SJSA1 (cell line): ENCODE measurements at places on chromosomes 7 and 10. TPM values are rescaled to one million over a fixed set of nuclear protein-coding genes. Genes with fewer than 3 reads are reported as not detected.

The CPA1 gene
- not detected in 2 replicates for total RNA-seq

DNA sequence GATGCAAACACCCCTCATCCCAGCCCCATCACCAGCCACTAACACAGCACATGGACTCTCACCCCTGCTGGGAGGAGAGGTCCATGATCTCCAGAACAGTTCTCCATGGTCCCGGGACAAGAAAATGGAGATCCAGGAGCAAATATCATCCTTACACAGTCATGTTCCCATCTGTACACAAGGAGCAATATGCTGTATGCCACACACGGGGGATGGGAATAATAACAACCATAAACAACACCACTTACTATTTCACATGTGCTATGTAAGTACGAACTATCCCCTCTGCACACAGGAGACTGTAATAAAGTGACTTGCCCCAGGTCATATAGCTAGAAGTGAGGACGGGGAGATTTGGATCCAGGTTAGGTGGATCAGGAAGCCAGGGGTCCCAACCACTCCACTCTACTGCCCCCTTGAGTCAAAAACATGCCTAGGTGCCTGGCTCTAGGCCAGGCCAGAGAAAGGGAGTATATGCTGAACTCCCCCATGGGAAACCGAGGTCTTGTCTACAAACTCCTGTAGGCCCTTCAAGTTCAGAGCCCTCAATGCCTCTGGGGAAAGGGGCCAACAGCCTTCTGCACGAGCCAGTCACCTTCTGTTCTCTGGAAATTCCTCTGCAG, 34.1 kb downstream of the LRRC20 start:
- no peaks in the 10 kb centered on the region for H3K36me3 ChIP-seq
- H3K4me3 ChIP-seq, result no peak overlapping the region
- no peak overlapping the region for H3K27ac ChIP-seq
- H3K4me1 ChIP-seq, result no peaks in the 10 kb centered on the region
- no peaks in the 10 kb centered on the region for H3K27me3 ChIP-seq
- DNase-seq, result no peak

- H3K27me3 ChIP-seq, result no peaks in the 10 kb centered on the region
- peaks cover 27% of the 10 kb centered on the region for H3K4me1 ChIP-seq
- H3K27ac ChIP-seq, result peak overlapping the region; percentile 99
- peaks cover 78% of the 10 kb centered on the region for H3K36me3 ChIP-seq
- peak; percentile 41 for DNase-seq
Observed at GRCh38 chr10:95260909-95261552, 29.8 kb downstream of the PDLIM1 start.

DNA sequence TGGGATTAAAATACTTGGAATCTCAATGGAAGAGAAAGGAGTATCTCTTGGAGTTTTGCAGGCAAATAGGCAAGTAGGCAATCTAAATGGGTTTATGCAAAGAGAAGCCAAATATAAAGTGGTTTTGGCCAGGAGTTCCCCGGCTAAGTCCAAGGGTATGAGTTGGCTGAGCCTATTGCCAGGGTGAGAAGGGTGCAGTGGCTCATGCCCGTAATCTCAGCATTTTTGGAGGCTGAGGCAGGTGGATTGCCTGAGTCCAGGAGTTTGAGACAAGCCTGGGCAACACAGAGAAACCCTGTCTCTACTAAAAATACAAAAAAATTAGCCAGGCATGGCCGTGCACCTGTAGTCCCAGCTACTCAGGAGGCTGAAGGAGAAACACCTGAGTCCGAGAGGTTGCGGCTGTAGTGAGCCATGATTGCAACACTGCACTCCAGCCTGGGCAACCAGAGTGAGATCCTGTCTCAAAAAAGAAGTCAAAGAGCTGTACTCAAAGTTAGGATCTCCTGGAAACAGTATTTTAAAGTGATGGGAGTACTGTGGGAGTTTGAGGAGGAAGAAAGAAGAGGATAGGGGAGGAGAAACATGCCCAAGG, 130.4 kb upstream of the RAB18 start:
- H3K4me1 ChIP-seq, result no peaks in the 10 kb centered on the region
- no peak overlapping the region for H3K27ac ChIP-seq
- no peak for DNase-seq
- H3K36me3 ChIP-seq, result no peaks in the 10 kb centered on the region
- H3K27me3 ChIP-seq, result peaks cover 17% of the 10 kb centered on the region

- peaks cover 2% of the 10 kb centered on the region for H3K4me1 ChIP-seq
- no peak overlapping the region for H3K4me3 ChIP-seq
- no peak overlapping the region for H3K27ac ChIP-seq
- H3K36me3 ChIP-seq, result peaks cover 19% of the 10 kb centered on the region
Observed at GRCh38 chr7:1562116-1562515, 6.1 kb upstream of the TMEM184A start.

- peaks cover 71% of the 10 kb centered on the region for H3K36me3 ChIP-seq
- H3K4me3 ChIP-seq, result no peak overlapping the region
Observed at GRCh38 chr7:158759749-158760444, 55.3 kb upstream of the NCAPG2 start.

The RGR gene
- not detected in 2 replicates for total RNA-seq

- no peak overlapping the region for H3K27ac ChIP-seq
- H3K4me1 ChIP-seq, result no peaks in the 10 kb centered on the region
- H3K27me3 ChIP-seq, result no peaks in the 10 kb centered on the region
- H3K4me3 ChIP-seq, result no peak overlapping the region
Observed at GRCh38 chr10:35933940-35934641, 292.0 kb upstream of the FZD8 start.

The DKK1 gene
- total RNA-seq, result 29.7 and 46.2 TPM in 2 replicates

DNA sequence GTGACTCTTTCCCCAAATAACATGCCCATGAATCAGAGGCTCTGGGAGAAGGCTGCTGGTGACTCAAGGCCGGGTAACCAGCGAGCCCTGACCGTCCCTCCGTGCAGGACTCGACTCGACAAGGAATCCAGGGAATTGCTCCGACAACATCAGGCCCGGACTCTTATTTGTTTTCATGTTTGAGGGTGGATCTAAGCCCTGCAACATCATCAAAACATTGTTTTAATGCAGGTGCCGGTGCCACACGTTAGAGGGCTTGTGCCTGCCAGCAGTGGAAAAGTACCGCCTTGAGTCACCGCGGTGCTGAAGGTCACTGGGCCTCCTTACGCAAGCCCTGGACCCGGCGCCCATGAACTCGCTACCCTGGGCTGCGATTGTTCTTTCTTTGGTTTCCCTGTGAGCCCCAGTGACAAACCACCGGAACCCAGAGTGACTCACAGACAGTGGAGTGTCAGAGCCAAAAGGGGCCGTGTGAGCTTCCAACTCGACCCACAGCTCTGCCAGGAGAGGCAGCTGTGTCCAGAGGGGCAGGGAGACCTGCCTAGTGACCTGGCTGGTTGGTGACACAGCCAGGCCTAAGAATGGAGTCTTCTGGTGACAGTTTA, 139.4 kb upstream of the SHH start:
- H3K36me3 ChIP-seq, result no peaks in the 10 kb centered on the region
- H3K27me3 ChIP-seq, result no peaks in the 10 kb centered on the region
- peak overlapping the region; percentile 88 for H3K27ac ChIP-seq
- H3K4me1 ChIP-seq, result peaks cover 24% of the 10 kb centered on the region

DNA sequence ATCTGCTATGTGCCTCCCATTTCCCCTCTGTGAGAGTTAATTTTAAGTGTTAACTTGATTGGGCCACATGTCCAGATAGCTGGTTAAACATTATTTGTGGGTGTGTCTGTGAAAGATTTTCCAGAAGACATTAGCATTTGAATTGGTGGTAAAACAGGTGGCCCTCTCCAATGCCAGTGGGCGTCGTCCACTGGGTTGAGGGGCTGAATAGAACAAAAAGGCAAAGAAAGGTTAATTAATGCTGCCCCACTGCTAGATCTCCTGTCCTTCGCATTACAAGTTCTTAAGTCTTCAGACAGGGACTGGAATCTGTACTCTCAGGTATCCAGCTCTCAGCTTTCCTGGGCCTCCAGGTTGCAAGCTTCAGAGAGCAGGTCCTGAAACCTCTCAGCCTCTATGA, 1160.9 kb upstream of the LRRN3 start:
- no peak for DNase-seq
- H3K4me1 ChIP-seq, result no peaks in the 10 kb centered on the region
- no peak overlapping the region for H3K4me3 ChIP-seq
- H3K36me3 ChIP-seq, result no peaks in the 10 kb centered on the region
- H3K27me3 ChIP-seq, result no peaks in the 10 kb centered on the region

The RNF148 gene
- 0.39 TPM in 1 of 2 replicates, not detected in the other for total RNA-seq

DNA sequence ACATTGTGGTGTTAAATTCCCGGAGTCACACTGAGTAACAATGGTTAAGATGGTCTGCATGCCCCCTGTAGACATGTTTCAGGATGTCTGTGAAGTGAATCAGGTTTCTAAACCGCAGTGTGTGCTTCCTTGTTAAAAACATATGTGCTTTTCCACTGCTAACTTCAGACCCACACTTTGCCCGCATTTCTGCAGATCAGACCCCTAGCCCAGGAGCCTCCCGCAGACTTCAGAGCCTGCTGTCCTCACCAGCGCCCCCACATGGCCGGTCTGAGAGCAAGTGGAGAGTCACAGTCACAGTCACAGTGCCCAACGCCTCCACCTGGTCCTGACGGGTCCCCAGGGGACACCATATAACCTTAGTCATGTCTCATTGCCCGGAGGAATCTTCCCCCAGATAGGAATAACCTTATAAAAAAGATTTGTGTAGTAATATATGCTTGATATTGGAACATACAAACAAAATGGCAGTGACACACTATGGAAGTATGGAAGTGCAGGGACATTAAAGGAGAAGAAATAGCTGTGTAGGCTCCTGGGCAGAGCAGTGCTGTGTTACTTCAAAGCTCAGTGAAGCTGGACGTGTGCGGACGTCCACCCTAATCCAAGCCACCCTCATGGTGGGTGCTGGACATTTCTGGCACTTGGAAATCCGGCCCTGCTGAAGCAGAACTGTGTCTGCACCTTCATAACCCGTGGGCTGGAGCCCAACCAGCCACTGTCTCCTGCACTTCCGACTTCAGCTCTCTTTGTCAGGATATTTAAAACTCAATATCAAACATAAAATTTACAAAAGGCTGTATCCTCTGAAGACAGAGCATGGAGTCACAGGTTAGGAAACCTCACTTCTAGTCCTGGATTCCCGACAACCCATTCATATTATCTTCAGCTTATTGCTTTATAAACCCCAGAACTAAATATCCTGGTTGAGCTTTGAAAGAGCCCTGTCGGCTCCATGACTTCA, 29.0 kb downstream of the GSTO2 start:
- H3K27me3 ChIP-seq, result no peaks in the 10 kb centered on the region
- no peak for DNase-seq
- H3K4me3 ChIP-seq, result no peak overlapping the region
- no peak overlapping the region for H3K27ac ChIP-seq

- DNase-seq, result no peak
- H3K4me3 ChIP-seq, result no peak overlapping the region
- H3K27ac ChIP-seq, result no peak overlapping the region
- H3K27me3 ChIP-seq, result no peaks in the 10 kb centered on the region
- H3K36me3 ChIP-seq, result no peaks in the 10 kb centered on the region
Observed at GRCh38 chr7:134024739-134025138, 102.4 kb upstream of the LRGUK start.

DNA sequence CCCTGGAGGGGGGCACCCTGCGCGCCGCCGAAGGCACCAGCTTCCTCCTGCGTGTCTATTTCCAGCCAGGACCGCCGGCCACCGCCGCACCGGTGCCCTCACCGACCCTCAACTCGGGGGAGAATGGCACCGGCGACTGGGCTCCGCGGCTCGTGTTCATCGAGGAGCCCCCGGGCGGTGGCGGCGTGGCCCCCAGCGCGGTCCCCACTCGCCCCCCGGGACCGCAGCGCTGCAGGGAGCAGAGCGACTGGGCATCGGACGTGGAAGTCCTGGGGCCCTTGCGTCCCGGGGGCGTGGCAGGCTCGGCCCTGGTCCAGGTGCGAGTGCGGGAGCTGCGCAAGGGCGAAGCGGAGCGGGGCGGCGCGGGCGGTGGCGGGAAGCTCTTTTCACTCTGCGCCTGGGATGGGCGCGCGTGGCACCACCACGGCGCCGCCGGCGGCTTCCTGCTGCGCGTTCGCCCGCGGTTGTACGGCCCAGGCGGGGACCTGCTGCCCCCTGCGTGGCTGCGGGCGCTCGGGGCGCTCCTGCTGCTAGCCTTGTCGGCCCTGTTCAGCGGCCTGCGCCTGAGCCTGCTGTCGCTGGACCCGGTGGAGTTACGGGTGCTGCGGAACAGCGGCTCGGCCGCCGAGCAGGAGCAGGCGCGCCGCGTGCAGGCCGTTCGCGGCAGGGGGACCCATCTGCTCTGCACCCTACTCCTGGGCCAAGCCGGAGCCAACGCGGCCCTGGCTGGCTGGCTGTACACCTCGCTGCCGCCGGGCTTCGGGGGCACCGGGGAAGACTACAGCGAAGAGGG, 594 bp downstream of the CNNM1 start:
- H3K4me3 ChIP-seq, result peak overlapping the region; percentile 29
- no peaks in the 10 kb centered on the region for H3K36me3 ChIP-seq
- no peak overlapping the region for H3K27ac ChIP-seq
- peaks cover 41% of the 10 kb centered on the region for H3K27me3 ChIP-seq
- DNase-seq, result no peak

The OR2A7 gene
- not detected in 2 replicates for total RNA-seq

The PLXNA4 gene
- total RNA-seq, result not detected in 2 replicates

- no peaks in the 10 kb centered on the region for H3K36me3 ChIP-seq
- DNase-seq, result no peak
- H3K4me1 ChIP-seq, result peaks cover 33% of the 10 kb centered on the region
- no peak overlapping the region for H3K4me3 ChIP-seq
Observed at GRCh38 chr7:25840209-25840792, 311.7 kb upstream of the NFE2L3 start.

The CPVL gene
- total RNA-seq, result 1.6 and 2.7 TPM in 2 replicates

The OGA gene
- 65.6 and 69.3 TPM in 2 replicates for total RNA-seq

The ANXA8 gene
- total RNA-seq, result 0.16 and 0.31 TPM in 2 replicates

The CHAT gene
- not detected in 2 replicates for total RNA-seq

DNA sequence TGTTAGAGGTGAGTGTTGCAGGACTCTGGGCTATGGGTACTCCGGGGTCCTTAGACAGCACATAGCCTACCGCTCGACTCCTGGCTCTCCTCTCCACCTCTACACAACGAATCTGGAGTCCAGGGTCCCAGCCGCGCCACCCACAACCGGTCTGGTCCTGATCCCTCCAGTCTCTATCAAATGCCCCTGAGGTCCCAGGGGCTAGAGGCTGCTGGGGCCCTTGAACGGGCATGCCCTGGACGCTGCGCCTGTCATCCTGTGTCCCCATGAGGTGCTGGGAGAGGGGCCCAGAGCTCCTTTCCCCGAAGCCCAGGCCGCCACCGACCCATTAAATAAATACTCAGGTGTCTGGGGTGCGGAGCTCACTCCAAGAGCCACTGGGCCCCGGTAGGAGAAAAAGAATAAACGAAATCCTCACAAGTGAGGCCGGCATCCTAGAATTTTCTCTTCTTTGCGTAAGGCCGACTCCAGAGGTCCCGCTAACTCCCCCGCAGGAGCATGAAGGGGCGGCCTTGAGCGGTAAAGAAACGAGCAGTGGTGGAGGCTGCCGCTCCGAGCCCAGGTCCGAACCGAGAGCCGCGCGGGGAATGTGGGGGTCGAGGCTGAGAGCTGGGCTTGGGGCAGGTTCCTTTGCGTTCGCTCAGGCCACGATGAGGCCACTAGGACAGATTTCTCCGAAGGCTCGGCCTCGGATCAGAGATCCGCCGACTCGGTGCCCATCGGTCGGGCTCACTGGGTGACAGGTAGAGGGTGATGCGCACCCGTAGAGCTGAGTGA, 166.7 kb downstream of the NRF1 start:
- H3K27me3 ChIP-seq, result peaks cover 30% of the 10 kb centered on the region
- H3K4me1 ChIP-seq, result peaks cover 27% of the 10 kb centered on the region
- H3K27ac ChIP-seq, result no peak overlapping the region
- H3K4me3 ChIP-seq, result no peak overlapping the region
- no peaks in the 10 kb centered on the region for H3K36me3 ChIP-seq
- no peak for DNase-seq

- H3K27ac ChIP-seq, result no peak overlapping the region
- no peaks in the 10 kb centered on the region; the same call in 1 of the 2 replicates for H3K4me1 ChIP-seq
- H3K36me3 ChIP-seq, result peaks cover 50% of the 10 kb centered on the region
- no peak overlapping the region for H3K4me3 ChIP-seq
- DNase-seq, result no peak
Observed at GRCh38 chr10:69346776-69347175, 68.5 kb downstream of the HK1 start.

The GHRHR gene
- total RNA-seq, result not detected in 2 replicates
